ENCODE measurements at places on chromosomes 6 and 20.

- DNase-seq: no peak
These were observed 10.9 kb downstream of the FOXC1 start for GRCh38 chr6:1620504-1621069.

- DNase-seq: no peak
These were observed 69.1 kb downstream of the RNF217 start for GRCh38 chr6:125031385-125031784.

DNA sequence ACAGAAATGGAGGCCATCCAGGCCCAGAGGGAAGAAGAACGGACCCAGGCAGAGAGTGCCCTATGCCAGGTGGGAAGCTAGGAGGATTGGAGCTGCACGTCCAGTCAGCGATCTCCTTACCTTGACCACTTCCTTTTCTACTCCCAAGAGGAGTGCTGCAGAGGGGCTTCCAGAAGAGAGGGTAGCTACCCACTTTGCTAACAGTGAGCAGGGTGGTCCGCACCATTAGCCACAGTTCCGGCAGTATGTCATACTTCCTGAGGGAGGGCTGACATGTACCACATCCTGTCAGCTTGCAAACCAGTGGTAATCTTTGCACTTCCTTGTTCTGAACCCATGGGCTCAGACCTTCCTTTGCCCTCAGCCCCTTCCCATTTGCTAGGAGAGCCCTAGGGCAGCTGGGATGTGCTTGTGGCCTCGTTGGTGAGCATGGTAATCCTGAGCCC, 35.4 kb downstream of the CEP250 start:
- no peak for DNase-seq

- no peak for DNase-seq
These were observed 598.8 kb upstream of the CDH4 start for GRCh38 chr20:60653111-60653845.

GRCh38 chr6:71529769-71530168, 241.2 kb downstream of the OGFRL1 start:
- no peak for DNase-seq

GRCh38 chr6:42251911-42252637, 34.4 kb upstream of the MRPS10 start:
- DNase-seq: no peak

DNA sequence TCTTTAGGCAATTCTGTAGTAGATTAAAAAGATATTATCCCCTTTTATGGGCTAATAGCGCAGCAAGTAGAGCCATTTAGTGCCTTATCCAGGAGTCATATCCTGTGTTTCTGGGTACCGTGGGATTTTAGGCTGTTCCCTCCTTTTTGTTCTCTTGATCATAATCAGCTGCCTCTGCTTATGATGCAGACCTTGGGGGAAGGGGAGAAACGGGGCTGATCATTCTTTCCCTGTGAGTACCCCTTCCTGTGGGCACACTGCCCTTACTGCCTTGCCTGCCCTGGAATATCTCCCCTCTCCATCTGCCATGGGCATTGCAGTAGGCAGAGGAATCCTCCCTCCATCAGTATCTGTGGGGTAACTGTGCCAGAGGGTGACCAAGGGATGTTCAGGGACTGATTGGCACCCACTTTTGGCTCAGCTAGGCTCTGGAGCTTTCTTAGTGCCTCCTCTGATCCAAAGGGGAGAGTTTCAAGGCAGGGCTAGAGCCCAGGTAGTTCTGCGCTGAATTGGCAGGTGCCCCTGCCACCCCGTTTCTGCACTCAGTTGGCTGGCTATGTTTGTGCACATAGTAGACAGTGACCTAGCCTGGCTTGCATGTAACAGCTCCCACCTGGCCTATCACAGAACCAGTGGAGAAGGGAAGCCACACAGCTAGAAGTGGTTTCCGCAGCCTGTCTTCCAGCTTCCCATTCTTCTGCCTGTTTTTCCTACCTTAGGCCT, 103.3 kb downstream of the FIG4 start:
- DNase-seq: no peak

- peak; percentile 43 for DNase-seq
These were observed 568 bp downstream of the CCDC170 start for GRCh38 chr6:151494235-151494935.

DNA sequence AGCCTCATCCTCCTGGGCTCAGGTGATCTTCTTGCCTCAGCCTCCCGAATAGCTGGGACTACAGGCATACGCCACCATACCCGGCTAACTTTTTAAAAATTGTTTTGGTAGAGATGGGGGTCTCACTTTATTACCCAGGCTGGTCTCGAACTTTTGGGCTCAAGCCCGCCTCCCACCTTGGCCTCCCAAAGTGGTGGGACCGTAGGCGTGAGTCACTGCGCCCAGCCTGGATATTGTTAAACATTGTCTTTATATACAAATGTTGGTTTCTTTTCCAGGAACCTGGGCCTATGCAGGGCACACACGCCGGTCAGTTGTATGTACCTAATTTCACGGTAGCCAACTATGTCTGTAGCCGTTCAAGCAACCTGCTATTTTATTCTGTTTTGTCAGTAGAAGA, 60.1 kb downstream of the SYNJ2 start:
- DNase-seq: no peak

DNA sequence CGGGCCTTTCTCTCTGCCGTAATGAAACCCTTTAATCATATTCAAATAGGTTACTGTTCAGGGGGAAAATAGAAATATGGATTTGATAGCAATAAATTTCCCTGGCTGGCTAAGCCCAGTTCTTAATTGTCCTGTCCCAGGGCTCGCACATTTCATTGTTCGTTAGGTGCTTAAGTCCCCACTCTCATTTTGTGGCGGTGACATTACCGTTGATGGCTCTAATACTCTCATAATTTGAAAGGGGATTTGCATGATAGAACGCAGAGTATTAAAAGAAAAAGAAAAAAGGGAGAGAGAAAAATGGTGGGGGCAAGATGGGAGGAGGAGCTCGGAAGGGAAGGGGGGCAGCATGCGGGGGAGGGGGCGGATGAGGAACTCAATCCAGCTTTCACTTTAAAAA, 79.1 kb upstream of the FOXP4 start:
- no peak for DNase-seq

GRCh38 chr6:74717591-74717990, 488.3 kb downstream of the COL12A1 start:
- DNase-seq: no peak

GRCh38 chr6:161660666-161661571, 387.1 kb upstream of the AGPAT4 start:
- no peak for DNase-seq

Measured in ELF-1 (cell line).